ENCODE measurements at places on chromosomes 4 and X.
A peak's percentile ranks its signal among the peaks of the same experiment; 100 is the strongest.

DNA sequence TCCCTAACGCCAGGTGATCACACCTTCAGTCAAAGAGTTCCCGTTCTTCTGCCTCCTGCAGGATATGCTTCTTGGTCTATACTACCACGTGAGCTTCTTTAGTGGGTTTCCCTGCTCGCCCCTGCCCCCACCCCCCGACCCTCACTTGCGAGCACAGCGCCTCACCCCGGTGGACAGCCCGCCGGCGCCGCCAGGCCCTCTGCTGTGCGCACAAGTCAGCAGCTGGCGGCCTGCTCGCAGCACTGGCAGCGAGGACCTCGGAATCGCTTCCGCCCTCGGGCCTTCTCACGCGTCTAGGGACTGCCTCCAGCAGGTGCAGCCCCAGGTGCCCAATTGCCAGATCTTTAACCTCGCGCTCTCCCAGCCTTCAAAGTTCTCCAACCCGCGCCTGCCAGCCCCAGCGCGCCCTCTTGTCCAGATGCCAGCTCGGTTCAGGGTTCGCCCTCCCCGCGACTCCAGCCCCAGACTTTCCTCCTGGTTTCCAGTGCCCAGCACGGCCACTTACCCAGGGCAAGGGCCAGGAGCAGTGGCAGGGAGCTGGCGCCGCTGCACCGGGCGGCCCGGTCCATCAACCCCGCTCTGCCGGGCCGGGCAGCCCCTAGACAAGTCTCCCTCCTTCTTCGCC lies 454 bp downstream of the BTC start:
- DNase-seq = peak; percentile 0

DNA sequence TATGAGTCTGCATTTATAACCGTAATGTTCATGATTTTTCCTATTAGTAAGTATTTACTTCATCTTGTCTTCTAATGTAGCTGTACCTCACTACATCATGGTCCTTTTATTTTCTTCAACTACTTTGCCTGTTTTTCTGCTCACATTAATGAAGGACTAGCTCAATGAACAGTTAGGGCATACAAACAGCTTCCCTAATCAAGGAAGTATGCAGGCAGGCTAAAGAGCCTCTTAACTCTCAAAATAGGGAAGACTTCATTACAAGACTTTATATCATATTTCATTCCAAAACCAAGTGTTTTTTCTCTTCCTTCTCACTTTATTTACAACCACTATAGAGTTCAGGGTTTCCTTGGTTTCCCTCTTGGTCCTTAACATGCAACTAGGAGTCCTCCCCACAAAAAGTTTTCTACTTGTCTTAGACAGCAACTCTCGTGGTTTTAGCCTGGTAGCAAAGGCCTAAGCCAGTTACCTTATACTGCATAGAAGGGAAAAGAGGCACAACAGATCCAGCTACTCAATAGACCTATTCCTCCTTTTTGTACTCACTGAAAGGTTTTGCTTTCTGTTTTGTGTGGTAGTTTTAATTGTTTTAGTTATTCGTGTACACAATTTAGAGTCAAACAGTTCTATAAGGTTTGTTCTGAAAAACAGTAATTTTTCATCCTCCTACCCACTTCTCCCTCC lies 40.8 kb downstream of the SMIM14 start:
- no peak for DNase-seq

- no peak for DNase-seq
Measured at GRCh38 chrX:54063361-54063760, 19.1 kb upstream of the PHF8 start.

DNA sequence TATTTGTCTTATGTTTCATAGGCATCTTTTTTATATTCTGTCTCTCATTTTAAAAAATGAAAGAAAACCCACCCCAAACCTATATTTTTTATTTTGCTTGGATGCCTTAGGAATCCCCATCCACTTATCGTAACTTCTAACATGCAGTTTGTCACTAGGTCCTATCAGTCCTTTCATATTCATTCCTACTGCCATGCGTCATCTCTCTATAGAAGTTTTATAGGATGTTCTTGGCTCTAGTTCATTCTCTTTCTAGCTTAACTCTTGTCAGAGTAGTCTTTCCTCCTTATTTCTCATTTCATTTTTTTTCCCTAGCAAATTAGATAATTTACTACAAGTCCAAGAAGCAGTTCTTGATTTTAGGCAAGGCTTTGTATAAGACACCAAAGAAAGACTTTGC lies 92.7 kb downstream of the LARP1B start:
- no peak for DNase-seq

GRCh38 chr4:66688674-66689073 lies 856.6 kb downstream of the CENPC start:
- no peak for DNase-seq

GRCh38 chr4:30989508-30989907 lies 269.3 kb downstream of the PCDH7 start:
- no peak for DNase-seq

DNA sequence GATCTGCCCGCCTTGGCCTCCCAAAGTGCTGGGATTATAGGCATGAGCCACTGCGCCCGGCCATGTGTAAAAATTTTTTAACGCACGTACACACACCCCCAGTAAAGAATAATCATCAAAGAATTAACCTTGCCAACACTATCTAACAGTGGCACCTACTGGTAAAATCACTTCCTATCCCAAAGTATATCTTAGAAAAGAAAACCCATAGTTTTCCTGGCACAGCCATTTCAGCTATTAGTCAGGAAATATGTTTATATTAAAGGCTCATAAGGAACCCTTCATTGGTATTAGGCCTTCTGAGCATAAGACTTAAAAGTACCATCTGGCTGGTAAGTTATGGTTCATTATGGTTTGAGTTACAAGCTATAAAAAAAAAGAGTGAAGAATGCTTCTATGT lies 14.1 kb downstream of the S100G start:
- no peak for DNase-seq

- DNase-seq = no peak
Measured at GRCh38 chrX:45697591-45697990, 496.9 kb upstream of the DIPK2B start.

GRCh38 chr4:6720202-6720699 lies 4.3 kb downstream of the BLOC1S4 start:
- peak; percentile 81 for DNase-seq

DNA sequence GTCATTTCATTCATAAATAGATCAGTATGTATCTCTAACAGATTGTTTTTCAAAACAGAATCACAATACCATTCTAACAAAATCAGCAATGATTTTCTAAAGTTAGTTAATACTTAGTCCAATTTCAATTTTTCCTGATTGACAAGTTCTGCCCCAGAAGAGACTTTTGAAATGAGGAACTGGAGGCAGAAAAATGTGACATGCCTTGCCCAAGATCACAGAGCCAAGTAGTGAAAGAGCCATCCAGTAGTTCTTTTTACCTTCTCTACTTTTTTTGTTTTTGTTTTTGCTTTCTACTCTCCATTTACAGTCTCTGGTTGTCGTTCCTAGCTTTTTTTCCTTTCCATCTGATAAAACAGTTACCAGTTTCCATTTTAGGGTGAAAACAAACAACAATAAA lies 129.3 kb upstream of the TMEM164 start:
- no peak for DNase-seq

GRCh38 chr4:181566490-181566889 lies 676.7 kb upstream of the TENM3 start:
- no peak for DNase-seq

DNA sequence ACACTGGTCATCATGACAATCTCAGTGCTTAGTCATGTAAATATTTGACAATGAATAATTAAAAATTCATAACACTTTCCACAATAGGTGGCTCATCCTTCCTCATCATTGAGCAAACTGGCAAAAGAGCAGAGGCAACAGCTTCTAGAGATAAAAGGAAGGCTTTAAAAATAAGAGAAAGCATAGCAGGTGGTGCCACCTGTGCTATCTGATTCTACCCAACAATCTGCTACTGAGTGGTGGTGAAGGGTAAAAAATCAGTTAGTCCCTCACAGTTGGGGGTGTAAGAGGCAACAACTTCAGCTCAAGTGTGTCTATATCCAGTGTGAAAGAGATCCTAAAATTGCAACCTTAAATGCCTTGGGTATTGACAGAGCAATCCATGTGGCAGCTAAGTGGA lies 280.1 kb upstream of the PPARGC1A start:
- DNase-seq = no peak

DNA sequence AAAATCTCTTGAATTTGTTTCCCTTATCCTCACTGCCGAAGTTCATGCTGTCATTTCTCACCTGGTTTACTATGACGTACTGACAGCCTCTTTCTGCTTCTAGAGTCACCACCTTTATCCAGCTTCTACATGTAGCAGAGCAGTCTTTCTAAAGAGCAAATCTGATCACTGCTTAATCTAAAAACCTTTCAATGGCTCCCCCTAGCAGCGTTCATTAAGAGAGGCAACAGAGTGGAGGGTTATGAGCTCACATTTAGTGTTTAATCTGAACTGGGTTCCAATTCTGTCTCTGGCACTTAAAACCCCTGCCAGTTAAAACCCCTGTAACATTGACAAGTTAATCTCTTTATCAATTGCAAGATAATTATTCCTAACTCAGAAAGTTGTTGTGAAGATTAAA lies 4.4 kb downstream of the RBPJ start:
- DNase-seq = no peak

DNA sequence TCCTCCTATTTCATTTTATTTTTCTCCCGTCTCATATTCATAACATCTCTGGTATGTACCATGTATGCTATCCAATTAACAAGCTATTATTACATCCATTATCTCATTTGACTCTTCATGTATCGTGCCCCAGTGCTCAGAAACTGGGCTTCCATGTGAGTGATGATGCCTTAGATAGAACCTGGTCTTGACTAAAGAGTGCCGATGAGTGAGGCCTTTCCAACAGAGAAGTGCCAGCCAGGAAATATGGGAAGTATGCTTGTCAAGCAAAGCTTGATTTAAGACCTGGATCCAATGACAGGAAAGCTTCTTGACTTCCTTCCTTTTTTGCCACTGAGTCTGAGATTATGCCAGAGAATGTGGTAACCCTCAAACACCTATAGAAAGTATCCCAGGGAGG lies 371.7 kb upstream of the FGF13 start:
- no peak for DNase-seq

GRCh38 chr4:2222838-2223237 lies 19.1 kb downstream of the HAUS3 start:
- no peak for DNase-seq

DNA sequence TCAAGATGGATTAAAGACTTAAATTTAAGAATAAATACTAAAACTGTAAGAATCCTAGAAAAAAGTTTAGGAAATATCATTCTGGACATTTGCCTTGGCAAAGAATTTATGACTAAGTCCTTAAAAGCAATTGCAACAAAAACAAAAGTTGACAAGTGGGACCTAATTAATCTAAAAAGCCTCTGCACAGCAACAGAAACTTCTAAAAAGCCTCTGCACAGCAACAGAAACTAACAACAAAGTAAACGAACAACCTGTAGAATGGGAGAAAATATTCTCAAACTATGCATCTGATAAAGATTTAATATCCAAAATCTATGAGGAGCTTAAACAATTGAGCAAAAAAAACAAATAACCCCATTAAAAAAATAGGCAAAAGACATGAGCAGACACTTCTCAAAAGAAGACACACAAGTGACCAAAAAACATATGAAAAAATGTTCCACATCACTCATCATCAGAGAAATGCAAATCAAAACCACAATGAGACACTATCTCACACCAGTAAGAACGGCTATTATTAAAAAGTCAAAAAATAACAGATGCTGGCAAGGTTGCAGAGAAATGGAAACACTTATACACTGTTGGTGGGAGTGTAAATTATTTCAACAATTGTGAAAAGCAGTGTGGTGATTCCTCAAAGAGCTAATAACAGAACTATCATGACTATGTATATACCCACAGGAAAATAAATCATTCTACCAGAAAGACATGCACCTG lies 5.5 kb upstream of the OPRPN start:
- DNase-seq = no peak

DNA sequence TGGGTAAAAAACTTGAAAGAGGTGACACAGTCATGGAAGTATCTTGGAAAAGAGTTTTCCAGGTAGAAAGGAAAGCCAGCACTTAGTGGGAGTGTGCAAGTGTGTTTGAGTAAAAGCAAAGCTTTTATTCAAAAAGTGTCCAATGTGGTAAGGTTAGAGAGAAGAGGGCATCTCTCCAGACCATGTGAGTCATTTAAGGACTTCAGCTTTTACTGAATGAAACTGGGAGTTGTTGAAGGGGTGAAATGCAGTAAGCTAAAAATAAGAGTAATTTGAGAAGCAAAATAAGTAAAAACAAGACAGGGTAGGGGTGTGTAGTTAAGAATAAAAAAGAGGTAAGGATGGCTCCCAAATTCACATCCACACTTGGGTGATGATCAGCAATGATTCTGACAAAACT lies 238.9 kb downstream of the SLC7A11 start:
- DNase-seq = no peak

- DNase-seq = no peak
Measured at GRCh38 chrX:17028356-17028755, 81.9 kb downstream of the REPS2 start.

- DNase-seq = no peak
Measured at GRCh38 chrX:110836982-110837381, 41.4 kb upstream of the CHRDL1 start.

DNA sequence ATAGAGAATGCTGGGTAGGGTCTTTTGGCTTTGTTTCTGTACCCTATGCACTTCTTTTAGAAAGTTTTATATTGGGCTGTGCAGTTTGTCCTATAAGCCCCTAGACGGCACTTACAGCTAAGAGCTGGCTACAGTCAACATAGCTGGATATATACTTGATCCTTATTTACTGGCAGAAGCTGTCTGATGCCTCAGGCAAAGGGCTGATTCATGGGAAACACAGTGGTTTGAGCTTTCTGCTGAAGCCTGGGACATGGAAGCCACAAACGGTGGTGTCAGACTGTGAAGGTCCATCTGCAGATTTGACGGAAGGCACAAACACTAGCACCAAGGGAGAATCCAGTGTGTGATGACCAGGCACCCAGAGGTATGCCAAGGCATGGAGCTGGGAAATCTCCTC lies 608.4 kb downstream of the ANKRD50 start:
- DNase-seq = no peak

- DNase-seq = no peak
Measured at GRCh38 chr4:3423406-3423805, 18.4 kb upstream of the HGFAC start.

GRCh38 chr4:76904646-76905190 lies 6.8 kb upstream of the SOWAHB start:
- no peak for DNase-seq

DNA sequence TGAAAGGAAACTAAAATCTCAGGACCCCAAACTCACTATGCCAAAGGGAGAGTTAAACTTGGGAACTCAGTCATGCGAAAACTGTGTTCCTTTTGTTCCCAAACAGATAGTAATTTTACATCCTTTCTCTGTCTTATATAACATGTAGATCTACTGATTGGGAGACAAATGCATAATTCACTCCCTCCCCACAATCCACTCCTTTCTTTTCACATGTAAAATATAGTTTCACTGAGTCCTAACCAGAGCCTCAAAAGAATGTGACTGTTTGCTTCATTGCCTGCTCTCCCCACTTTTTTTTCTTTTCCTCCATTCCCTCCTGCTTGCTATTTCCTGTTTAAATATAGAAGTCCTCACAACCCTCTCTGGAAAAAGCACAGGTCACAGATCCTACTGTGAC lies 699.3 kb upstream of the ADGRL3 start:
- DNase-seq = no peak

GRCh38 chr4:71188156-71188640 lies 150.6 kb upstream of the SLC4A4 start:
- no peak for DNase-seq

GRCh38 chr4:3471886-3472285 lies 8.8 kb downstream of the DOK7 start:
- DNase-seq = no peak

GRCh38 chr4:95198961-95199360 lies 349.8 kb downstream of the UNC5C start:
- no peak for DNase-seq

GRCh38 chrX:151100799-151101198 lies 75.6 kb upstream of the GPR50 start:
- no peak for DNase-seq

Data from activated CD4-positive, alpha-beta T cell treated with anti-CD3 and anti-CD28 coated beads, Interleukin-2, amount 50 U/mL, for 1 hour (primary cell).